ENCODE measurements at places on chromosomes 7 and 10.
A peak's percentile ranks its signal among the peaks of the same experiment; 100 is the strongest.

GRCh38 chr10:117547016-117547715 lies 4.6 kb downstream of the EMX2 start:
- DNase-seq: no peak

DNA sequence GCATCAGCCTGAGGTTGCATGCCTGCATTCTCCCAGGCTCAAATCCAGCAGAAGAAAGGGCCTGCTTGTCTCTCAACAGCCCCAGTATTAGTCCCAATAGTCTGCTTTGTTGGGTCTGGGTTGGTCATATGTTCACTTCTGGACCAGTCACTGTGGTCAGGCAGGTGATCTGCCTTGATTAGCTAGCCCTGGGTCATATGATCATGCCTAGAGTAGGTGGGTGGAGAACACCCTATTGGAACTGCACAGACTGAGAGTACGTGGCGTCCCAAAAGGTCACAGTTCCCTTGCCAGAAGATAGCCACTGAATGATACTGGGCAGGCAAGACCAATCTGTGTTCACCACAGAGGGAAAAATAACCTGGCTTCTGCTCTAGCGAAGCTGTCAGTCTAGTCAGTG lies 80.1 kb downstream of the SH2D4B start:
- DNase-seq: no peak

- no peak for DNase-seq
Observed at GRCh38 chr10:132591166-132591971, 53.8 kb downstream of the INPP5A start.

- DNase-seq: no peak
Observed at GRCh38 chr10:123323884-123324283, 169.7 kb downstream of the BUB3 start.

DNA sequence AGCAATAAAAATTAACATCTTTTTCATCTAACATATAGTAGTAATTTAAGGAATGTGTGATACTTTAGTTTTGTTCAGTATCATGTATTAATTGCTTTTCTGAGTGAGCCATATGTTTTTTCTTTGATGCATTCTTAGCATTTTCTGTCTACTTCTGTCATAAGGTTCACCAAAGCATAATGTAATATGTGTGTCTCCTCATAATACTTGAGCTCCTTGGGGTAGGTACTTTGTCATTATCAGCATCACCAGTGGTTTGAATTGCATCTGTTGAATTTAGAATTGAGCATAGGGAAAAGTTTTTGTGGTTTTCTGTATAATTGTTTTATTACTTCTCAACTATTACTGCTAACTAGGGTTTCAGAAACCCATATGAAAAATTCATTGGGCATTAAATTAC lies 26.5 kb downstream of the VPS50 start:
- DNase-seq: no peak

DNA sequence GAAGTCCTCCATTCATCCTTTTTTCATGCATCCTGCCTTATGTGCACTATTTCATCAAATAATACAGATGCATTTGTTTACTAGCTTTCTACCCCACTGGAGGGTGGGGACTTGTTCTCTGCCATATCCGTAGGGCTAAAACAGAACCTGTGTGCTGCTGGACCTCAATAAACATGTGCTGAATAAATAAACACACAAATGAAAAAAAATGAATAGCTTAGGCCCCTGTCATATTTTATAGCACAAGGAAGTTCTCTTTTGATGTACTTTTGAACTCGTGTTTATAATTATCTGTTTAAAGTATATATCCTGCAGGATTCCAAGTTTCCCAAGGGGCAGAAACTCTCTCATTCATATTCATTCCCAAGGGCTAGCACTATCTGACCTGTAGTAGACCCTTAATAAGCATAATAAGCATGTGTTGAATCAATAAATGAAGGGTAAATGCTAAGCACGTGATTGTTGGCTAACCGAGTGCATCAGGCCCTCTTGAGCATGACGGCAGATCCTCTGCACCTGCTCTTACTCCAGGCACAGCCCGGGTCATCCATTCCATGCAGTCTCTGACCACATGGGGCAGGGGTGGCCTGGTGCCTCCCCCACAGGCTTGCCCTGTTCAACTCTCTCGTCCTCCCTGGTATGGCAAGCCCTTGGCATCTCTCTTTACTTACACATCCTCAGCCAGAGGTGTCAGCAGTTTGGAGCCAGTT lies 474.1 kb upstream of the ZMIZ1 start:
- DNase-seq: peak; percentile 3

- DNase-seq: peak; percentile 3
Observed at GRCh38 chr10:29243750-29244149, 45.1 kb upstream of the LYZL1 start.

DNA sequence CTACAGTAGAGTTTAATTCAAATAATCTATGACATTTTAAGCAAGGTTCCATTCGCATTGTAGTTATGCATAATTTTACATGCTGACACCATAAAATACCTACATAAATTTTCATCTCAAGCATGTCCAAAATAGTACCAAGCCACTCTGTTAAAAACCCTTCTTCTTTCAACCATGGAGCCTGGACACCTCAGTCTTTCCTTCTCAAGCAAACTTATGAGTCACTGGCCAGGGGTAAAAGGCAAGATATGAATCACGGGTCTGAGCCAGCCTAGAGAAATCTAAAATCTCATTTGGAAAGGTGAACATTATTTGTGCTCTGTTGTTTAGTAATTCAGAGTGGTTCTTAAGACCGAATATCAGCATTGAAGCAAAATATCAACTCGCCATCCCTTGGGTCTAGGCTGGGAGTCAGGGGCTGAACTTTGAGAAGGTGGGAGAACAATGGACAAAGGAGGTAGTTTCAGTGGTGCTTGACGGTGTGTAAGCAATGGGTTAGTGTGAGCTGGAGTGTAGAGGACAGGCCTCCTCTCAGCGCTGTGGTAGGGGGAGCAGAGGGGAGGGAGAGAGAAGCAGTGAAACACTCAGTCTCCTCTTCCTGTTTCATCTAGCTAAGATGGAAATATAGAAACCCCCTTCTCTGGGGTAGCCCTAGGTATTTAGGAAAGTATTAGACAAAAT lies 19.1 kb upstream of the GPAM start:
- DNase-seq: no peak

DNA sequence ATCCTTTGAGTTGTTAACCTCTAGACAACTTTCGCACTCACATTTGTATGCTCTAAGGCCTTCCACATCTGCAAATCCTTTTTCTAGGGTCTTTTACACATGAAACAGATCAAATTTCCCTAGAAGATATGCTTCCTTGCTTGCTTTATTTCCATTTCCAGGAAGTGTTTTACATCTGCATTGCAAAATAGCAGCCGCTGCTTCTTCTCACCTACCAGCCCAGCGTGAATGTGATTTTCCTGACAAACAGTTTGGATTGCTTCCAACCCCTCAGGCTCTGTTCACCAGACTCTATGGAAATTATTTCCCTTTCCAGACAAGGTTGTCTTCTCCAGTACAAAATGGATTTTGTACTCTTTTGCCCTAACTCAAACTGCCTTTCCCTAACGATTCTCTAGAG lies 50.9 kb upstream of the PAPSS2 start:
- DNase-seq: no peak

DNA sequence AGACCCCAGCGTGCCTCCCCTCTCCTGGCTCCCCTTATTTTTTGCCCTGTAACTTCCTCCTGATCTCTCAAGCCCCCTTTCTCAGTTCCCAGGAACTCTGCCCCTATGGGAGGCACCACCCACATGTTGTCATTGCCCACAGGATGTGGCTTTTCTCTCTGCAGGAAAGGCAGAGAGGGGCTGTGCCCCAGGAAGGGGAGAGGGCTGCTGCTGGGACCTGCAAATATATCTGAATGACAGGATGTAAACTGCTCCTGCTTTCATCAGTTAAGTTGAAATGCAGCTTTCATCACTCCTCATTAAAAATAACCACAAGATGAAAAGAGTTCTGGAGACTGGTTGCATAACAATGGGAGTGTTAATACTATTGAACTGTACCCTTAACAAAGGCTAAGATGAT lies 103.3 kb downstream of the CLEC2L start:
- no peak for DNase-seq

GRCh38 chr10:33122014-33122809 lies 164.2 kb upstream of the ITGB1 start:
- no peak for DNase-seq

DNA sequence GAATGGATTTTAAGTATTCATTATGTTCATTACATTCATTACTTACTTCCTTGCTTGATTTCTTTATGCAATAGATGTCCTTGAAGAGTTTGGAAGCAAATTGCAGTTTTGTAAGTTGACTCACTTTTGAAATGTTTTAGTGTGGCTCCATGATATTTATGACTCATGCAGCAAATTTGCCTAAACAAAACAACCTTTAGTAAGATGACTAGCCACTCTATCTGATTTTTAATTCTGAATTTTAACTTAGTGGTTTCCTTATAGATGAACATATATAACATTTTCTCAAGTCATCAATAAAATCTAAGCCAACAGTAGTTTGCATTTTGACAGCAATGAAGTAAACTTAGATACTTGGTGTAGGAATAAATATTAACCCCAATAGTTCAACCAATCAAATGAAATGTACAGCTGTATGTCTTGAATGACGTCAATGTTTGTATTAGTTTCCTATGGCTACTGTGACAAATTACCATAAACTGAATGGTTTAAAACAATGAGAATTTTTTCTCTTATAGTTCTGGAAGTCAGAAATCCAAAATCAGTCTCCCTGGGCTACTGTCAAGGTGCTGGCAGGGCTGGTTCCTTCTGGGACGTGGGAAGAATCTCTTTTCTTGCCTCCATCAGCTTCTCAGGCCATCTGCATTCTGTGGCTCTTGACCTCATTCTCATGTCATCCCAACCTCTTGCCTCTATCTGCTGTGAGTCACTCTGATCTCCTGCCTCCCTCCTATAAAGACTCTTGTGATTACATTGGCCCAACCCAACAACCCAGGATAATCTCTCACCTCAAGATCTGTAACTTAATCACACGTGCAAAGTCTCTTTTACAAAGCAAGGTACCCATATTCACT lies 73.4 kb downstream of the AHR start:
- DNase-seq: peak; percentile 34

GRCh38 chr7:69534461-69535041 lies 63.7 kb upstream of the AUTS2 start:
- DNase-seq: no peak
